Posterior cingulate gyrus (tissue), 11 donors: ENCODE measurements at places on chromosomes 3 and 15.

DNA sequence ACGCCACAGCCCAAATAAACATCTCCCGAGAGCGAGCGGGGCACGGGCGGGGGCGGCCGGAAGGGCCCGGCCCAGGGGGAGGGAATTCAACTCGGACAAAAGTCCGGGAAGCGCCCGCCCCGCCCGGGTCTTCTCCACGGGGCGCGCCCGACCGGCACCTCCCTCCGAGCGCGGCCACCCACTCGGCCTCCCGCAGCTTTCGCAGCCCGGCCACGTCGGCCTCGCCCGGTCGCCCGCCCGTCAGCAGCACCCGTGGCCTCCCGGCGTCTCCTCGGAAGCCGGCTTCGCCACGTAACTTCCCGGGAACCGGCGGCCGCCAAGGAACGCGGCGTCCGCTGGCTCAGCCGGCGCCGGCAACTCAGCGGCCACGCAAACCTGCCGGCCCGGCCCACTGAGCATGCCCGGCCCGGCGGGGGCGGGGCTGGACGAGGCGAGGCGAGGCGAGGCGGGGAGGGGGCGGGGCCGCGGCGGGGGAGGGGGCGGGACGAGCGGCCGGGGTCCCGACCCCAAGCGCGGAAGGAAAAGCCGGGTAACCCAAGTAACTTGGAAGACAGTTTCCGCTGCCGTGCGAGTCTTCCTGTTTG, at the start of gene TJP1:
TSS of gene TJP1 (minus strand) at position 369 of the 584 bp plus-strand sequence. CDS start 440 bp downstream, outside the sequence.
- DNase-seq: peak; percentile 55

GRCh38 chr3:136151219-136151618, 44.9 kb downstream of the MSL2 start:
- no peak for DNase-seq

DNA sequence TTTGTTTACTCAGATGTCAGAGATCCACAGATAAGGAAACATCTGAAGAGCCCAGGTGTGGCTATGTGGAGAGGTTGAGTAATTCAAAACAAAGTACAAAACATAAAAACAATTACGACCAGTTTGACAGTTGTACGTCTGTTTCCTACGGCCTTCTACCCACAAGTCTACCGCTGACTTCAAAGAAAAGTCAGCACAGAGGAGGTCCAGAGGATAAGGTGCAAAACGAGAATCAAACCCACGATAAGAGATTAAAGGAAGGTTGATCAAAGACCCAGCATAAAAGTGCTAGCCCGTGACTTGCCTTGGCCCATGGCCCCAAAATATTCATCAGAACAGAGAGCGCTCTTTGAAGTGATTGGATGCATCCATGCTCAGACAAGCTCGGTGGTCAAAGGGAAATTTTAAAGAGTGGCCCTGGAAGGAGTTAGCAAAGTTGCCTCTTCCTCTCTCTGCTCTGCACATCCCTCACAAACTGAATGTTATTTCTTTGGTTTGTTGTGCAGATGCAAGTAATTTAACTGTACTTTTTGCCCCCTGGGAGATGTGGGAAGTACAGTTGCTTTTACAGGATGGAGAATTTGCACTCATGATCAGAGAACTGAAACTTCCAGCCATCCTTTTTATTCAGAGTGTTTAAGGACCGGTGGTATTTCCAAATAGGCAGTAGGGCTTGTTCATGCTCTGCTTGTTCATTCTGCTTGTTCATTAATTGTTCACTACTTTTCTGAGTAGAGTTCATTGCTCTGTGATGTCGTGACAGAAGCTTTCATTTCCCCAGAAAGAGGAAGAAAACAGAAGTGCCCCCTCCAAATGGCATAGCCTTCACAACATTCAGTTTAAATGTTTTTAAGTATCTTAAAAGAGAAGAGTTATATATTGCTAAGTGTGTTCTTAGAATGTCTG, 31.1 kb downstream of the MME start:
- DNase-seq: no peak

GRCh38 chr3:13654330-13655060, 105.6 kb downstream of the FBLN2 start:
- DNase-seq: no peak

DNA sequence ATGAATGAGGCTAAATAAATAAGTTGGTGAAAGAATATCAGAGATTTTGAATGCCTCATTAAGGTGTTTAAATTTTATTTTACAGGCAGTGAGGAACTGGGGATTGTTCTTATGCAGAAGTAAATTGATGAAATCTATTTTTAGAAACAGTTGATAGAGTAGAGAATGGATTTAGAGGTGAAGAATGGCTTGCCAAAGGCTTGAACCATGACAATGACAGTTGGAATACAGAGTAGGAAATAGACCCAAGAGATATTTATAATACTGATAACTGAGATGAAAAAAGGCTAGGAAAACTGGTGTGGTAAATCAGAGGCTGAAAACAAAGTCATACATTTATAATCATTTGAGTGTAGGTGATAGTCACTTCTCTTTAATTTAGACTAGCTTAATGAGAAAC, 39.0 kb upstream of the RBMS3 start:
- DNase-seq: no peak

DNA sequence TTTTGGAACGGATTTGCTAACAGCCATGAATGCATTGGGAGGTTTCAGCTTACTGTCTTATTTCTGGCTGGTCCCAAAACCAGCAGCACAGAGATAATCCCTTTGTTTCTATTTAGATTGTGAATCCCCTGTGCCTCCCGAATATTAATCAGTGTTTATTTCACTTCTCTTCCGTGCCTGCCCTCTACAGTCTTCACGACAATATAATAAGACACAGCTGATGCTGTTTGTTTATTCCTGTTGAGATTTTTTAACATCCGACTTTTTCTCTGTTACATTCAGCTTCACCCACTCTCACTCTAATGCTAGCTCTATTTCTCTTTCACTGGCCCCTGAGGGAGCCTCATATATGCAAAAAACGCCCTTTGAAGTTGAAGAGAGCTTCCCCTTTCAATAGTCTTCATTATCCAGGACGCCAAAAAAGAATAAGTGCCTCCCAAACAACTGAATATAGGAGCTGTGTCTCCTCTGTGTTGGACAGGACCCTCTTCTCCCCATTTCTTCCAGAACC, 995.3 kb downstream of the ROBO2 start:
- DNase-seq: no peak

DNA sequence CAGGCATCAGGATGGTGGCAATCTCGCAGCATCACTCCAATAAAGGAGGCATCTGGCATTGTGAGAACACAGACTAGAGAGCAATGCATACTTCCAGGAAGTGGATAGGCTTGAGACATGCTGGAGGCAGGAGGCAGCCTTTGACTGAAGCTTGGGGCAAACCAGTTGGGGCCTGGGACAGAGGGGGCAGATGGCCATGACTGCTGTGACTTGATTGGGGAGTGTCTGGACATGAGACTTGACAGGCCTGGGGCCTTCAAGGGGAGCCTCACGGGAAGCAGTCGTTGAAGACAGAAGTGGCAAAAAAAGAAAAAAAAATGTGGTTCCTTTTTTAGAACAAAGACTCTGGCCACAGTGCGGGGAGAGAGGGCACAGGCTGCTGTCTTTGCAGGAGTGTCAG, 44.7 kb upstream of the CHRNA7 start:
- no peak for DNase-seq

DNA sequence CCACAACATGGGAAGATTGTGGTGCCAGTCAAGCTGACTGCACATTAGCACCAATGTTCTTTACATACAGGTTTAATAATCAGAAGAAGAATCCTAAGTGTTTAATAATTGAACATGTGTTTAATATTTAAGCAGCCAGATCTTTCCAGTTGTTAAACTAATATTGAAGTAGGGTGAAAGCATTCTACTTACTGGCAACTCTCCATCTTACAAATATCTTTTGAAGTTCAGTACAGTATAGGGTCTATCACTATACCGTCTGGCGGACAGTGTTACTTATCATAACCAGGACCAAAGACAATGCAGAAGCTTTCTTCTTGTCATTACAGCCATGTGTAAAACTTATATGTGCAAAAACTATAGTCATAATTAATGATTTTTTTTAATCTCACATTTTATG, 376.4 kb downstream of the CNTN6 start:
- no peak for DNase-seq

- no peak for DNase-seq
Measured at GRCh38 chr3:3778641-3779270, 20.5 kb upstream of the LRRN1 start.

- no peak for DNase-seq
Measured at GRCh38 chr3:39137991-39138803, 15.2 kb downstream of the CSRNP1 start.

- no peak for DNase-seq
Measured at GRCh38 chr15:77870195-77871065, 207.1 kb downstream of the TBC1D2B start.

GRCh38 chr3:175932586-175932985, 1073.5 kb downstream of the NAALADL2 start:
- DNase-seq: no peak
